ENCODE measurements at places on chromosomes 5 and 9. TPM values are rescaled to one million over a fixed set of nuclear protein-coding genes. Genes with fewer than 3 reads are reported as not detected.

Gene DND1
- 1.8 TPM for total RNA-seq

- peak; percentile 24 for DNase-seq
- H3K27me3 ChIP-seq, result peaks cover 10% of the 10 kb centered on the region
- H3K4me1 ChIP-seq, result no peaks in the 10 kb centered on the region
- no peak overlapping the region for H3K4me3 ChIP-seq
Measured at GRCh38 chr9:71490810-71491209, 277.5 kb downstream of the CEMIP2 start.

Gene ANXA2R
- 3.3 TPM for total RNA-seq

Gene DOK3
- 6.2 TPM for total RNA-seq

DNA sequence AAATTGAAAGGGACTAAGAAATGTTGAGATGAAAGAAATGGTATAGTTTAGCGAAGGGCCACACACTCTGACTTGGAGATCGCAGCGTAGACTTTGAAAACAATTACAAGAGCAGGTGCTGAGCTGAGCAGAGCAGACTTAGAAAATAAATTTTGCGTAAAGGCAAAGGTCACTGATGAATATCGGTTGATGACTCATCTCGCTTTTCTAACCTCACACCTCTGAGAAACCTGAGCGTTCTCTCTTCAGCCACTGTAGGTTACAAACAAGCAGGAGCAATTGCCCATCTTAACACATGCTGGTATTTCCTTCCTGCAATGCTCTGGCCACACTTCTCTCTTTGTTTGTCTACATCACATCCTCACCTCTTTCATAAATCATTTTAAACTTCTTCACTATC lies 190.6 kb upstream of the C9orf72 start:
- H3K27me3 ChIP-seq, result no peaks in the 10 kb centered on the region
- DNase-seq, result no peak
- no peaks in the 10 kb centered on the region for H3K4me1 ChIP-seq
- H3K4me3 ChIP-seq, result no peak overlapping the region
- no peak overlapping the region for H3K27ac ChIP-seq
- H3K36me3 ChIP-seq, result no peaks in the 10 kb centered on the region

DNA sequence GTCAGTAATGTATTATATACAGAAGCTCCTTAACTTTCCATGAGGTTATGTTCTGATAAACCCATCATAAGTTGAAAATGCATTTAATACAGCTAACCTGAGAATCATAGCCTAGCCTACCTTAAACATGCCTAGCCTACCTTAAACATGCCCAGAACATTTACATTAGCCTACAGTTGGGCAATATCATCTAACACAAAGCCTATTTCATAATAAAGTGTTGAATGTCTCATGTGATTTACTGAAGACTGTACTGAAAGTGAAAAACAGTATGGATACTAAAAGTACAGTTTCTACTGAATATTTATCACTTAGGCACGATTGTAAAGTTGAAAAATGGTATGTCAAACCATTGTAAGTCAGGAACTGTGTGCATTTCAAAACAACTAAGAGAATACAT lies 1.6 kb downstream of the GM2A start:
- no peaks in the 10 kb centered on the region for H3K27me3 ChIP-seq
- H3K4me3 ChIP-seq, result no peak overlapping the region
- no peaks in the 10 kb centered on the region for H3K36me3 ChIP-seq
- H3K27ac ChIP-seq, result no peak overlapping the region

Gene SELENOP
- total RNA-seq, result 221 TPM

GRCh38 chr9:113622600-113623400 lies 159.3 kb downstream of the RGS3 start:
- peak overlapping the region; percentile 68 for H3K27ac ChIP-seq
- H3K27me3 ChIP-seq, result no peaks in the 10 kb centered on the region
- H3K36me3 ChIP-seq, result no peaks in the 10 kb centered on the region
- H3K4me1 ChIP-seq, result peaks cover 72% of the 10 kb centered on the region

- peaks cover 39% of the 10 kb centered on the region for H3K36me3 ChIP-seq
- no peak overlapping the region for H3K4me3 ChIP-seq
- H3K4me1 ChIP-seq, result no peaks in the 10 kb centered on the region
- H3K27ac ChIP-seq, result no peak overlapping the region
- no peak for DNase-seq
Measured at GRCh38 chr9:109974918-109975276, 194.9 kb downstream of the PALM2AKAP2 start.

Gene TNC
- 181 TPM for total RNA-seq

- DNase-seq, result no peak
- no peak overlapping the region for H3K4me3 ChIP-seq
- H3K36me3 ChIP-seq, result no peaks in the 10 kb centered on the region
- H3K4me1 ChIP-seq, result peaks cover 8% of the 10 kb centered on the region
- no peaks in the 10 kb centered on the region for H3K27me3 ChIP-seq
Measured at GRCh38 chr5:175813943-175814630, 57.3 kb upstream of the CPLX2 start.

GRCh38 chr9:83111169-83111568 lies 48.2 kb upstream of the RASEF start:
- no peak overlapping the region for H3K4me3 ChIP-seq
- H3K36me3 ChIP-seq, result no peaks in the 10 kb centered on the region
- no peak overlapping the region for H3K27ac ChIP-seq
- no peaks in the 10 kb centered on the region for H3K27me3 ChIP-seq
- DNase-seq, result no peak

- H3K36me3 ChIP-seq, result no peaks in the 10 kb centered on the region
- no peaks in the 10 kb centered on the region for H3K27me3 ChIP-seq
- peak; percentile 54 for DNase-seq
- H3K4me1 ChIP-seq, result no peaks in the 10 kb centered on the region
- H3K27ac ChIP-seq, result no peak overlapping the region
- H3K4me3 ChIP-seq, result no peak overlapping the region
Measured at GRCh38 chr5:59724482-59725391, 168.8 kb downstream of the PDE4D start.

DNA sequence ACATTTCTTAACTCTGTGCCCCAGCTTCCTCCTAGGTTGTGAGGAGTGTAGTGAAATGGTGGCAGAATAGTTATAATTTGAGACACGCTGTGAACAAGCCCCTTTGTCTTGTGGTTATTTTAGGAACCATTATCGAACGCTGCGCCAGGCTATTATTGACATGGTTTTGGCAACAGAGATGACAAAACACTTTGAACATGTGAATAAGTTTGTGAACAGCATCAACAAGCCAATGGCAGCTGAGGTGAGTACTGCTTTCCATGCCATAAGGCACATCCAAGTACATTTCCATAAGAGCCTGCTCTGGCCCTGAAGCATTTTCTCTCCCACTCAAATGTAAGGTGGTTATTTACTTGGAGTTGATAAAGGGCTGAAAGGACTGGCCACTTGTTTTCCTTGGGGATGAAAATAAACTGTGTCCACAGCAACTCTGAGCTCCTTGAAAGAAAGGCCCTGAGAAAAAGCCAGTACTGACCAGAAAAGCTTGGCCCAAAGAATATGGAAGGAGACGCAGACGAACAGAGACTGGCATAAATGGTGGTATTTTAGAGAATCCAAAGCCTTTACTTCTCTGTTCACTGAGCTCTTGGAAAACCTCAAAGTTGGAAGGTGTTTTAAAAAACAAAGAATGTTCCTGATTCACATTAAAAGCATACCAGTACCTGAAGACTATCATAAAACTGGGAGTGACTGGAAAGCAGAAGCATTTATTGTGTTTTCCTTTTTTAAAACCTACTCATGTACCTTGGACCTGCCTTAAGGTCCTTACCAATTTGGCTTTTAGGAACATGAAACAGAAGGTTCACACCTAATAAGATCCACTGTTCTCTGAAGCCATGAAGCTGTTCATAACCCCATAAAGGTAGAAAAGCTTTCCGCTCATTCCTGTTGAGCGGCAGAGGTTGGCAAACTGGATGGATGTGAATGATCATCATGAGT lies 72.2 kb downstream of the WDR41 start:
- DNase-seq, result no peak
- no peak overlapping the region for H3K4me3 ChIP-seq
- no peaks in the 10 kb centered on the region for H3K27me3 ChIP-seq
- no peak overlapping the region for H3K27ac ChIP-seq
- H3K36me3 ChIP-seq, result no peaks in the 10 kb centered on the region
- H3K4me1 ChIP-seq, result peaks cover 7% of the 10 kb centered on the region

Gene ASS1
- 1,949 TPM for total RNA-seq

Gene LVRN
- 0.53 TPM for total RNA-seq

GRCh38 chr5:5347442-5347841 lies 75.0 kb upstream of the ICE1 start:
- no peak for DNase-seq
- no peaks in the 10 kb centered on the region for H3K27me3 ChIP-seq
- H3K4me3 ChIP-seq, result no peak overlapping the region
- no peak overlapping the region for H3K27ac ChIP-seq

- peak overlapping the region; percentile 58 for H3K27ac ChIP-seq
- H3K4me1 ChIP-seq, result peaks cover 50% of the 10 kb centered on the region
Measured at GRCh38 chr5:103918668-103919367, 356.2 kb upstream of the NUDT12 start.

DNA sequence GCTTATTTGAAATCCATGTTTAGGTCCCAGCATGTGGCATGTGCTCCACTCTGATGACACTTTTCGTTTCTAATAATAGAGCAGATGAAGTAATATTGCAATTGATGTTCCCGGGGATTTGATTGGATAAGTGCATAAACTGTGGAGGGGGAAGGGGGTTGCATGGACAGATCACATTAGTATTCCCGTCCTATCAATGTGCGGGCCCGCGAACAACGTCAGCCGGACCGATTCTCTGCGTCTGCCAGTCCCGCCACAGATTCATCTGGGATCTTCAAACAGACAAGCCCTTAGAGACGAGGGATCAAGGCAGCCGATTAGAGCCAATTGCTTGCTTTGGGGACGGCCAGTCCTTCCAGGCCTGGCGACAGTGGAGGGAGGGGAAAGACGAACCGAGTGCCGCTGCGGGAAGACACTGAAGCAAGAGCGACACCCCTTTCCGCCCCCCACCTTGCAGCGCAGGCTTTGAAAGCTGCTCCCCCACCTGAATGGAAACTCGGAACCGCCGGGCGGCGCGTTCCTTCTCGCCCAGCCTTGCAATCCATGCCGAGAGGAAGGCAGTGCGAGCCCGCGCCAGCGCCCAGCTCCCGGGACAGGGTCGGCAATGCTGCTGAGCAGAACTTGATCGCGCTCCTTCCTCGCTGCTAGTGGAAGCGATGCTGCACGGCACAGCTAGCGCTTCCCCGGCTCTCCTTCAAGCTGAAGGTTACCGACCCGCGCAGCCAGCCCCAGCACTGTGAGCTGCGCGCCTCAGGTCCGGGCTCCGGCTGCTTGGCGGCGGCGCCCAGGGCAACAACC lies at the start of gene RGS7BP:
Gene RGS7BP (plus strand): TSS at position 247 of the 798 bp plus-strand sequence. CDS start 610 bp downstream, outside the sequence.
- no peaks in the 10 kb centered on the region for H3K36me3 ChIP-seq
- no peak for DNase-seq
- H3K27ac ChIP-seq, result no peak within 1 kb of the TSS
- H3K4me1 ChIP-seq, result no peaks in the 10 kb centered on the region
- no peak within 1 kb of the TSS for H3K4me3 ChIP-seq

DNA sequence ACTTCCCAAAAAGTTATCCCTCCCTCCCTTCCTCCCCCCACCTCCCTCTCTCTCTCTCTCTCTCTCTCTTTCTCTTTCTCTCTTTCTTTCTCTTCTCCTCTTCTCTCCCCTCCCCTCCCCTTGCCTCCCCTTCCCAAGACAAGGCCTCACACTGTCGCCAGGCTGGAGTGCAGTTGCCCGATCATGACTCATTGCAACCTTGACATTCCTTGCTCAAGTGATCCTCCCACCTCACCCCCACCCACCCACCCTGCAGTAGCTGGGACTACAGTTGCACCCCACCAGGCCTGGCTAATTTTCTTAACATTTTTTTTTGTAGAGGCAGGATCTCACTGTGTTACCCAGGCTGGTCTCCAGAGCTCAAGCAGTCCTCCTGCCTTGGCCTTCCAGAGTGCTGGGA lies 32.8 kb downstream of the VPS13A start:
- H3K27me3 ChIP-seq, result no peaks in the 10 kb centered on the region
- H3K4me3 ChIP-seq, result no peak overlapping the region
- H3K36me3 ChIP-seq, result peaks cover 20% of the 10 kb centered on the region
- no peaks in the 10 kb centered on the region for H3K4me1 ChIP-seq
- H3K27ac ChIP-seq, result no peak overlapping the region

DNA sequence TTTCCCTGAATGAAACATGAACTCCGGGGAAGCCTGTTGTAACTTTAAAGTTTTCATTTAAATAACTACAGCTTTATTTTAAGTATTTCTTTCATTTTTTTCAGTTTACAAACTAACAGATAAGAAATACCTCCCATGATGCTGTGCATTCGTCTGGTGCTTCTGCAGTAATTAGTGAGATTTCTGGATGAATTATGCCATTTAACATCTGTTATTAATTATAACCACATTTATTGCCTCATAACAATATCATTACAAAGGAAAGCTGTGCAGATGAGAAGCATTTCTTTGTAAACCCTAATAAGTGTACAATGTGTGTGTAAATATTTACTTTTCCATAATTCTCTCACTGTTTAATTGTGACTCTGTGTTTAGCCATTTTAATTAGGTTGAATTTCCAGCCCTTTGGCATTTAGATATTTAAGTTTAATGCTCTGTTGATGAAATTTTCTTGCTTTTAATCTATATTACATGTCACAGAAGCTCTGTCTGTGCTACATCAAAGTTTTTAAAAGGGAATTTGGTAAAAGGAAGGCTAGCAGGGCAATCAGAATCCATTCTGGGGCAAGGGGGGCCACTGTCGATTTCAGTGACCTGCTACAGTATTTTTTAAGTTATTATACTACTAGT lies 418.0 kb downstream of the SPATA31D1 start:
- no peak overlapping the region for H3K27ac ChIP-seq
- DNase-seq, result no peak
- H3K4me3 ChIP-seq, result no peak overlapping the region
- H3K27me3 ChIP-seq, result no peaks in the 10 kb centered on the region

- no peak overlapping the region for H3K4me3 ChIP-seq
- H3K27me3 ChIP-seq, result no peaks in the 10 kb centered on the region
- no peaks in the 10 kb centered on the region for H3K36me3 ChIP-seq
Measured at GRCh38 chr9:2227144-2227867, 212.2 kb downstream of the SMARCA2 start.

Gene GMCL2
- not detected for total RNA-seq

Gene GPR150
- not detected for total RNA-seq

DNA sequence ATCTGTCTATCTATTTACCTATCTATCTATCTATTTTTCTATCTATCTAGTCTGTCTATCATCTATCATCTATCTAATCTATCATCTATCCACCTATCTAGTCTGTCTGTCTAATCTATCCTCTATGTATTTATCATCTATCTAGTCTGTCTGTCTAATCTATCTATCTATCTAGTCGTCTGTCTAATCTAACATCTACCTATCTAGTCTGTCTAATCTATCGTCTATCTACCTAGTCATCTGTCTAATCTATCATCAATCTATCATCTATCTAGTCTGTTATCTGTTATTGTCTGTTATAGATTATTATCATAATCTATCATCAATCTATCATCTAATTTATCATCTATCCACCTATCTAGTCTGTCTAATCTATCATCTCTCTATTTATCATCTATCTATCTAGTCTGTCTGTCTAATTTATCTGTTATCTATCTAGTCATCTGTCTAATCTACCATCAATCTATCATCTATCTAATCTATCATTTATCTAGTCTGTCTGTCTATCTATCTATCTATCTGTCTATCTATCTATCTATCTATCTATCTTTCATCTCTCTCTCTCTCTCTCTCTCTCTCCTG lies 80.2 kb upstream of the ZNF618 start:
- no peak overlapping the region for H3K27ac ChIP-seq
- DNase-seq, result no peak
- H3K36me3 ChIP-seq, result no peaks in the 10 kb centered on the region
- H3K4me1 ChIP-seq, result no peaks in the 10 kb centered on the region
- no peak overlapping the region for H3K4me3 ChIP-seq

Gene KIAA0825
- total RNA-seq, result 3.1 TPM

GRCh38 chr5:15510831-15511230 lies 10.9 kb downstream of the FBXL7 start:
- H3K4me3 ChIP-seq, result no peak overlapping the region
- H3K36me3 ChIP-seq, result no peaks in the 10 kb centered on the region
- no peaks in the 10 kb centered on the region for H3K27me3 ChIP-seq
- H3K27ac ChIP-seq, result no peak overlapping the region

All from SJCRH30 (cell line).